ENCODE measurements at places on chromosomes 2 and 18. TPM values are rescaled to one million over a fixed set of nuclear protein-coding genes. Genes with fewer than 3 reads are reported as not detected.

The STAM2 gene
- total RNA-seq: 50.7 TPM

The GNAL gene
- 5.5 TPM for total RNA-seq

The SPATS2L gene
- total RNA-seq: 81.9 TPM

The IGFBP2 gene
- total RNA-seq: 0.60 TPM

The PLGLB2 gene
- not detected for total RNA-seq

The ALPG gene
- 0.03 TPM for total RNA-seq

The COLEC12 gene
- total RNA-seq: 58.8 TPM

The MREG gene
- 1.9 TPM for total RNA-seq

The CLASP1 gene
- 28.2 TPM for total RNA-seq

The AQP4 gene
- not detected for total RNA-seq

The NT5DC4 gene
- total RNA-seq: not detected

The RFTN2 gene
- total RNA-seq: 0.21 TPM

The EIF2AK2 gene
- total RNA-seq: 29.4 TPM

The ASXL3 gene
- not detected for total RNA-seq

The GPR155 gene
- 3.4 TPM for total RNA-seq

The LOXL3 gene
- 14.8 TPM for total RNA-seq

The VSNL1 gene
- 1.00 TPM for total RNA-seq

The CABLES1 gene
- total RNA-seq: 3.2 TPM

The EFR3B gene
- total RNA-seq: 0.39 TPM

The PPM1B gene
- 41.2 TPM for total RNA-seq

The LRP2 gene
- total RNA-seq: 0.13 TPM

The ALPP gene
- 0.45 TPM for total RNA-seq

The IL1B gene
- 4.2 TPM for total RNA-seq

The ELOA2 gene
- not detected for total RNA-seq

The G6PC2 gene
- total RNA-seq: not detected

The DRC1 gene
- total RNA-seq: not detected

The LRRTM4 gene
- not detected for total RNA-seq

The SULT1C2 gene
- total RNA-seq: not detected

The KDM3A gene
- 22.7 TPM for total RNA-seq

The HAAO gene
- not detected for total RNA-seq

The ALK gene
- not detected for total RNA-seq

The GRB14 gene
- not detected for total RNA-seq

The LHCGR gene
- total RNA-seq: not detected

The SLC9A4 gene
- not detected for total RNA-seq

The FKBP1B gene
- 15.1 TPM for total RNA-seq

The GMCL1 gene
- total RNA-seq: 12.4 TPM
